Activated CD4-positive, alpha-beta T cell treated with anti-CD3 and anti-CD28 coated beads for 36 hours (primary cell): ENCODE measurements at places on chromosomes 3 and 15. TPM values are rescaled to one million over a fixed set of nuclear protein-coding genes. Genes with fewer than 3 reads are reported as not detected.

The ALDH1A2 gene
- total RNA-seq: not detected

The CFAP44 gene
- 4.6 TPM for total RNA-seq

The IFT57 gene
- total RNA-seq: 27.9 TPM

The CRYGS gene
- 1.6 TPM for total RNA-seq

The C3orf80 gene
- 0.09 TPM for total RNA-seq

The IQCH gene
- total RNA-seq: 1.8 TPM

The THPO gene
- total RNA-seq: not detected

The ROPN1B gene
- not detected for total RNA-seq

The GOLGA8H gene
- total RNA-seq: not detected

The BFSP2 gene
- total RNA-seq: 0.21 TPM

The TFDP2 gene
- total RNA-seq: 23.3 TPM

The COL6A5 gene
- total RNA-seq: not detected

The NR1I2 gene
- total RNA-seq: 0.27 TPM

The MBNL1 gene
- 481 TPM for total RNA-seq

The LYZL4 gene
- not detected for total RNA-seq

The GOLGA6L4 gene
- 1.8 TPM for total RNA-seq

The GPR62 gene
- total RNA-seq: not detected

The ADAMTS9 gene
- not detected for total RNA-seq

The RASGRP1 gene
- total RNA-seq: 102 TPM

The TUSC7 gene
- not detected for total RNA-seq

The COPG1 gene
- total RNA-seq: 142 TPM

The SATB1 gene
- 590 TPM for total RNA-seq

The AADACL2 gene
- total RNA-seq: not detected

The COL7A1 gene
- 0.85 TPM for total RNA-seq

The SCG5 gene
- total RNA-seq: 1.2 TPM

The XCR1 gene
- total RNA-seq: not detected

The SV2B gene
- 0.05 TPM for total RNA-seq

The MYH15 gene
- total RNA-seq: 0.58 TPM

The SEMA5B gene
- total RNA-seq: not detected

The FOXB1 gene
- total RNA-seq: 0.53 TPM

The FAM174B gene
- total RNA-seq: 4.9 TPM

The FMN1 gene
- total RNA-seq: 0.09 TPM

The CEMIP gene
- total RNA-seq: 0.04 TPM
